ENCODE measurements at places on chromosomes 1 and 21.

- no peak for DNase-seq
Measured at GRCh38 chr1:1082239-1082775, 8.2 kb upstream of the RNF223 start.

GRCh38 chr1:232687728-232688127, 57.8 kb upstream of the SIPA1L2 start:
- no peak for DNase-seq

- no peak for DNase-seq
Measured at GRCh38 chr1:155003227-155003765, 694 bp downstream of the ZBTB7B start.

- DNase-seq: no peak
Measured at GRCh38 chr21:45256021-45256911, 31.4 kb downstream of the POFUT2 start.

GRCh38 chr1:46485564-46486431, 3.8 kb upstream of the DMBX1 start:
- DNase-seq: no peak

DNA sequence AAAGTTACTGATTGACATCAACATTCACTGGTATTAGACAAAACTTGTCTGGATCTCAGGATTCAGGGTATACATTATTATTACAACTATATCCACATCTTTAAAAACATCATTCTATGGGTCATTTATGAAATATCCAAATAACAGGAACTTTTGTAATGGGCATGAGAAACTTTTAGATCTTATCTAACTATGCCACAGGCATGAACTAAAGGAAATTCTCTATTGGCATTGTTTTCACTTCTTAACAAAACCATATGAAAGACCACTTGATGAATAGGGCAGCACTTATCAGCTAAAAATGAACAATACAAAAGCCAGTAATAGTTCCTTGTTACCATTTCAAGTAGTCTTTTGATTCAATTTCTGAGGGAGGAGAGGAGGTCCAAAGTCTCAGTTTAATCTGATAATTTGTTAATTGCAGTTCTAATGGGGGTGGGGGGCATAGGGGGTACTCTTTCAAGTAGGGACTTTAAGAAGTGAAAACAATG, 30.8 kb upstream of the CPLANE2 start:
- no peak for DNase-seq

GRCh38 chr1:229894532-229894931, 172.5 kb upstream of the GALNT2 start:
- DNase-seq: no peak

DNA sequence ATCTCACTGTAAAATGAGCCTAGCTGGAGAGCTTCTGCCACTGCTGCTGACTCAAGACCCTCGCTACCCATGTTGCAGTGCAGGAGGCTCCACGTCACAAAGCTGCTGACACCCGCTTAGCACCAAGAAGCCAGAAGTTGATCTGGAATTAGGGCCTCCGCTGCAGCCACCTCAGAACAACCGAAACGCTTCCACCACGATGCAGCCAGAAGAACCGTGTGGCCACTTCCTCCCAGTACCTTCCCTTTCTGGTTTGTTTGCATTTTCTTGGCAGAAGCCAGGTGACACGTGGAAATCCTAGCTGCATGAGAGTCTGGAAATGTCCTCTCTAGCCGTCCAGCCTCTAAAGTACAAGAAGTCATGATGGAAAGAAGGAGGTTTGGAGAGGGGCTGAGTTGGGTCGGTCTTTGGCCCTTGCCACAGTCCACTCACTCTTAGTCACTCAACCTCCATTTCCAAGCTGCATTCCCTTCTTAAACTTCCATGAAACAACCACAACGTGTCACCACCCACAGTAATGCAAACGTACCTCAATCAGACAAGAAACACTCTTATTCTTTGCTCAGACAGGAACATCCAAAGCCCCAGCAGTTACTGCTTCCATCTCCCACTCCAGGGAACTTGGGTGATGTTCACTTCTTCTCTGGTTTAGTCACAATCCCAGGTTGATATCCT, 10.0 kb upstream of the CDA start:
- no peak for DNase-seq

DNA sequence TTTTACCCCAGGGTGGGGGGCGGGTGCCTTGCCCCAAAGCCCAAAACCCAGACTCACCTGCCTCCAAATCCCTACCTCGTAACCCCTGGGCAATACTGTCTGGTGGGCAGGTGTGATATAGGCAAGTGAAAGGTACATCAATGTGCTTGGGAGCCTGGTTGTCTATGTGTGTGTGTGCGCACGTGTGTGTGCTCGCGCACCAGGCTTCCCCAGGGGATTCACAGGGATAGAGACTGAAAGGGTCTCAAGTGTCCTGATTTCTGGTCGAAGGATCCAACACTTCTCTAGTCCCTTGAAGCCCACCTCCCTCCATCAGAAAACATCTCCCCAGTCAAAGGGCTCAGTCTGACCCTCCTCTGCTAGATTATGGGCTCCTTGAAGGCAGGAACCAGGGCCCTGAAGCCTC, 28.9 kb upstream of the EPB41 start:
- DNase-seq: no peak

DNA sequence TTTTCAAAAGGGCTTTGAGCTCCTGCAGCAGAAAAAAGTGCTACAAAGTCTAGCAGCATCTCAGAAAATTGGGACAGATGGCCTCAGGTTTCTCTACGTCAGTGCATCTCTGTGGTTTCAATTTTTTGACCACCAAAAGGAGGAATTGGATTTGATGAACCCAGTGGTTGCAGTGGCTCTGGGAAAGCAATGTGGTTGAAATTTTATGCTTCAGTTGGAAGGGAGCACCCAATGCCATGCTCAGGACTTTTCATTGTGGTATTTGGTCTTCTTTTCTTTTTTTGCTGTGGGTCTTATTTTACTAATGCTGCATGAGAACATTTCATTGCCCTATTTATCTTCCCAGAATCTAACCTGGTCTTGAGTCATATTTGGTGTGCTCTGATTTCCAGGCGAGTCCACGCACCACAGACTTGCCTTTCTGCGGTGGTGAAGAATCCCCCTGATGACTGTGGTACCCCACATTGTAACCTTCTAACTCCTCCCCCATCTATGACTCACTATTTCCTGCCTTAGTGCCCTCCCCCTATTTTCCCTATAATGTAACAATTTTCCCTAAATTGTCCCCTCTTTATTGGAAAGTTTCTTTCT, 56.7 kb downstream of the S1PR1 start:
- peak; percentile 78 for DNase-seq

- DNase-seq: no peak
Measured at GRCh38 chr1:2628933-2629626, 3.7 kb downstream of the MMEL1 start.

- no peak for DNase-seq
Measured at GRCh38 chr1:239817801-239818200, 273.9 kb upstream of the FMN2 start.

GRCh38 chr1:57789936-57790335, 366.1 kb upstream of the DAB1 start:
- DNase-seq: no peak

DNA sequence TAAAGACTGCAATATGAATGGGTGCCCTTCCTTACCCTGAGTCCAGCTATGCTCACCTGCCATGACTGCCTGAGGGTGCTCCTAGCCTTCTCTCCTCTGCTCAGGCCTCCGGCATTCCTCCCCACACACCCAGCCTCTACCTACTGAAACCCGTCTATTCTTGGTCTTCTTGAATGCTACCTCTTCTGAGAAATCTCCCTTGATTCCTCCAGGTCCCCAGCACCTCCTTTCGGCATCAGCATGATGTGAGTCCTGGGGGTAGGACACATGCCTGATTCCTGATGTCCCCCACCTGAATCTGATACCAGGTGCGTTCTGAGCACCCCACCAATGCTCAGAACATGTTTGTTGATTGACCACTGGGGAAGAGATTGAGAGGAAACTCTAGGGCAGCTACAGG, 8.6 kb downstream of the LDLRAD1 start:
- no peak for DNase-seq

- no peak for DNase-seq
Measured at GRCh38 chr1:32877211-32878110, 6.7 kb upstream of the FNDC5 start.

DNA sequence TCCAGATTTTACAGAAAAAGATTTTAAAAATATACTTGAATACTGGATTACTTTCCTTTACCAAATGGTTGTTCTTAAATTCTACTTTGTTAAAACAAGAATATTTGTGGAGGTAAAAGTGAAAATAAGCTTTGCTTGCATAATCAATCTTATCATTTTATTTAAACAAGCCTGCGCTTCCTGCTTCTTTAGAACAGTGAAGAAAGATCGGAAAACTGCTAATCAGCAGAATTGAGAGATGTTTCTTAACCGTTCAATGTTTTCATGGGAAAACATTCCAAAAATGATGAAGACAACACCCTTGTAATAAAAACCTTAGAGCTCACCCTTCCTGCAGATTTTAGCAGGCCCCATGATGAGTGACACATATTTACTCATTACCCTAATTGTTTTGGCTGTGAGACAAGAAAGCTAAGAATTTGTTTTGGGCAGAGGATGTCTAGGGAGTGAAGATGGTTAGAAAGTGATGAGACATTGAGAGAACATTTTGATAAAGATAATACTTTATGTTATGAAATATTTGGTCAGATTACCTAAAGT, 72.6 kb downstream of the TPR start:
- DNase-seq: no peak

Data from stimulated activated CD4-positive, alpha-beta T cell treated with anti-CD3 and anti-CD28 coated beads, Interleukin-15, amount 100 ng/mL, for 24 hours (primary cell).